ENCODE measurements at places on chromosomes 1 and 21. TPM values are rescaled to one million over a fixed set of nuclear protein-coding genes. Genes with fewer than 3 reads are reported as not detected.

LYPD8 gene
- not detected for total RNA-seq

GPR25 gene
- 3.1 TPM for total RNA-seq

- no peak for DNase-seq
Observed at GRCh38 chr1:169326956-169327268, 40.7 kb downstream of the NME7 start.

GRCh38 chr1:229035748-229036082 lies 235.2 kb upstream of the RAB4A start:
- DNase-seq, result no peak

- no peak for DNase-seq
Observed at GRCh38 chr1:20555025-20555757, 2.8 kb downstream of the FAM43B start.

DNA sequence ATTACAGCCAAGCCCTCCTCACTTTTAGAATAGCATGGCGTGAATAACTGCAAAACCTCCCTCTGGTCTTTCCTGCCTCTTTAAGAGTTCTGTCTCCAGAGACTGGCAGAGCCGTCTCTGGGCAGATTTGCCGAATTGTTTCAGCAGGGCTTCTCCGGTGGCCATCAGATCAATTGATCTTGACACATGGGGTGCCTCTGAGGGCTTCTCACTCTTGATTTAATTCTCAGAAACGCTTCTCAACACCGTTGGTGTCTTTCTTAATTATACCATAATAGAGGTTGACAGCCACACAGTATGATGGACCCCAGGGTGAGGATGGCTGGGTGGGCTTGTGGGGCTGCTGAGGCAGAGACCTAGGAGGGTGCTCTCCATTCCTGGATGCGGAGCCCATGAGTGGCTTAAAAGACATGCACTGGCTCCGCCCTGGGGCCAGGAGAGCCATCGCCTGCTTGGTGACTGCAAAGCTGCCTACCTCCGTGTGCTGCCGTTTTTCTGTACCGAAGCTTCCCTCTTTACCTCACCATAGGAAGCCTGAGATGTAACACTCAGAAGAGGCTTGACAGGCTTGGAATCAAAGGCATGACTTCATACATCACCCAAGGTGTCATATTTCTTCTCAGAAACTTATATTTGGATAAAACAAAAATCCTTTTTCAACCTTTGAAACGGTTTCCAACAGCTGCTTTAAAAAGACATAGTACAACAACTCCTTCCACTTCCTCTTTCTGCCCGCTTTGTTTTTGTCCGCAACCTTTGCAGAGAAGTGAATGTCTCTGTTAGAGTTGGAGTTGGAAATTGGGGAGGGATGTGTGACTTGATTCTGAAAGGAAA lies 82.9 kb downstream of the GALNT2 start:
- DNase-seq, result peak; percentile 78

DNA sequence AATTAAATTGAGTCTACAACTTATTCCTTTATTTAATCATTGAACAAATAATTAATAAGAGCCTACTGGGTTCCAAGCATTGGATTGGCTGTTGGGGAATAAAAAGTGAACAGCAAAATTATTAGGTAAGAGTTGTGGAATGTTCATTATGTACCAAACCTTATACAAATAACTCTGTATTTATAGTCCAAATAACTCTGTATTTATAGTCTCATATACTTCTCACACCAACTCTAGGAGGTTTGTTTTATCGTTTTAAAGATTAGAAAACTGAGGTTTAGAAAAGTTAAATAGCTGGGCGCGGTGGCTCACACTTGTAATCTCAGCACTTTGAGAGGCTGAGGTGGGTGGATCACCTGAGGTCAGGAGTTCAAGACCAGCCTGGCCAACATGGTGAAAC lies 40.6 kb downstream of the RGS2 start:
- no peak for DNase-seq

DNA sequence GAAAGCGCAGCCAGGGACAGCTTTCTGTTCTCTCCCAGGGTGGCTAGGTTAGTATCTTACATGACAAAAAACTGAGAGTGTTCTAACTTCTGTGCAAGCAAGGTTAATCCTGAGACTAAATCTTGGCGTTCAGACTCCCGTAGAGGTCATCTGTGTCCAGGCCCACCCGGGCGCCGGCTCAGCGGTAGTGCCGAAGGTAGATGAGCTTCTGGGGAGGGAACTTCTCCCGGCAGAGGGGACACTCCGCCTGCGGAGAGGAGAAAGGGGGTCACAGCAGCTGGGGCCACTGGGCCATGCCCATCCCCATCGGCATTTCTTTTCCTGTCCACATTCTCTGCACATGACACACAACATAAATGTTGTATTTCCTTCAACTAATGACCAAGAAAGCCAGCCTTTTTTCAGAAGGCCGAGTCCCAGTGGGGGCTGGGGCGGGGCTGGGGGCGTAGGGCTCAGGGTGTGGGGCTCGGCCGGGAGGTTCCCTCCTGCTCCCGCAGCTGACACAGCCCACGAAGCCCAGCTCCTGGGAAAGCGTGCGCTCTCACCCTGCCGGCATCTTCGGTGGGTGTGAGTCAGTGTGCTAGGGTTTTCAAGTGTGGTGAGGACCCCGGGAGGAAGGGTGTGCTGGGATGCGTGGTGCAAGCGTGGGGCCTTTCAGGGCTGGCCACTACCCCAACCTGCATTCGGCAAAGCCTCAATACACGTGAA lies 6.6 kb downstream of the PEX10 start:
- no peak for DNase-seq

- no peak for DNase-seq
Observed at GRCh38 chr1:56965916-56966697, at the start of gene C8B. Gene C8B, minus strand, starts transcription at chr1:56966015. Its CDS starts 67 bp downstream, at chr1:56965948.

DNA sequence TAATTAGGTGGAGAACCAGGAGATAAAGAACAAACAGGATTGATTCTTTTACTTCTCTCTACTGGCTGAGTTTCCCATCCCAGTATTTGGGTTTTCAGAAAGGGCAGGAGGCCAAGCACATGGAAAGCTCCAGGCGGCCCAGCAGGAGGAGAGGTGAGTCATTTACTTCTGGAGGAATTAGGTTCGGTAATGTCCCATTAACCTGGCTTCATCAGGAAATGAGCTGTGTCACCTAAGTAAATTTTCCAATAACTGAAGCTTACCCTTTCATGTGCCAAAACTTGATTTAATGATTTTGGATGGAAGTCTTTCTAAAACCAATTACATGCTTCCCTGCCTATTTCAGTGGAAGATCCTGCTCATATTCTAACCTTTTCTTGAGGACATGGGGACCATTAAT lies 257.6 kb upstream of the USP24 start:
- no peak for DNase-seq

DNA sequence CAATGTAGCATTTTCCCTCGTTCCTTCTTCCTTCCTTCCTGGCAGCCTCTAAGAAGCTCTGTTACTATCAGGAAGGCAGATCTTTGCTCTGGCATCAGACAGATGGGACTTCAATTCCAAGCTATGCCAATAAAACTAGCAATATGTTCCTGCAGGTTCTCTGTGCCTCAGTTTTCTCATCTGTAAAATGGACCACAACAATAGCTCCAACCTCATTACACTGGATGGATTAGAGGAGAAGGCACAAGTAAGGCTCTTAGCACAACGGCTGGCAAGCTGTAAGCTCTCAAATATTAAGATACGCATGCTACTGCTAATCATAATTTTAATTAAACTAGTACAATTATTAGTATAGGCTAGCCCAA lies 27.2 kb downstream of the RRAGC start:
- DNase-seq, result no peak

HSD11B1 gene
- total RNA-seq, result not detected

ADCY10 gene
- 0.15 TPM for total RNA-seq

GRCh38 chr1:244878681-244879080 lies 14.3 kb upstream of the HNRNPU start:
- DNase-seq, result no peak

CD84 gene
- 63.9 TPM for total RNA-seq

- DNase-seq, result no peak
Observed at GRCh38 chr1:25610822-25611630, 5.6 kb upstream of the MAN1C1 start.

DNA sequence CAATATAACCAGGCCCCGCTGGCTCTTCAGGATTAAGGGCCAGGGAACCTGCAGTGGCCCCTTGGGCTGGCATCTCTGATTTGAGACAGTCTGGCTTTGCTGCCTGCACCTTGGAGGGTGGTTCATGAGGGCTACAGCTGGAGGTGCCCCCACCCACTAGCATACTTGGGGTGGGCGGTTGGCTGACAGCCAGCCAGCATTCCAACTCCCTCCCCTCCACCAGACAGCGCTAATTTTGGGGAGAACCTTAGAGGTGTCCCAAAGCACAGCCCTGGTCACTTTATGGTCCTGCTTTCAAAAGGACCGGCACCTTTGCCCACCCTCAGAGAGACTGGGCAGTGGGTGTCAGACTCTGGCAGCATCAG lies 180.7 kb upstream of the VAMP3 start:
- no peak for DNase-seq

DNA sequence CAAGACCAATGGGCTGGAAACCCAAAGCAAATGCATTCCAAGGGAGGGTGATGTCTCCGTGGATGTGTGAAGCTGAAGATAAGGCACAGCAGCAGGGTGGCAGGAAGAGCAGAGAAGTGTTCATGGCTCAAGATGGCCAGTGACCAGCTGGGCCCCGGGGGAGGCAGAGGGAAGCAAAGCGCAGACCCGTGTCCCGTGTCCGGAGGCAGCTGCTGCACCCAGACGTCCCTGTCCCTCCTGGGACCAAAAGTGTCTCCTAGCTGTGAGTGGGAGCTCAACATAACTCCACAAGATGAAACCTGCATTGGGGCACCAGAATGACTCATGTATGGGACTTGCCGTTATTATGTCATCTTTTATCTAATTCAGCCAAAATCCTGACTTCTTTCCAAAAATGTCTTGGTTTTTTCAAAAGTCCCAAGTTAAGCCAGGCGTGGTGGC lies 118.2 kb downstream of the RIPK4 start:
- no peak for DNase-seq
